HFF-Myc (cell line): ENCODE measurements at places on chromosomes 6 and 20.

- DNase-seq, result no peak
These were observed 14.5 kb downstream of the GMEB2 start for GRCh38 chr20:63612276-63612931.

DNA sequence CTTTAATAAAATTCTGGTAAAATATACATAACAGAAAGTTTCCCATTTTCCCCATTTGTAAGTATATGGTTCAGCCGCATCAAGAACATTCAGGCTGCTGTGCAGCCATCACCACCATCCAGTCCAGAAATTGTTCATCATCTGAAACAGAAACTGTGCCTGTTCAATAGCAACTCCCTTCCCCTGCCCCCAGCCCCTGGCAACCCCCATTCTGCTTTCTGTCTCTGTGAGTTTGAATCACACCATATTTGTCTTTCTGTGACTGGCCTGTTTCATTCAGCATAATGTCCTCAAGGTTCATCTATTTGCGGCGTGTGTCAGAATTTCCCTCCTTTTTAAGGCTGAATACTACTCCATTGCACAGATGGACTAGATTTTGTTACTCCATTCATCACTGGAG lies 19.1 kb downstream of the VSTM2L start:
- no peak for DNase-seq

DNA sequence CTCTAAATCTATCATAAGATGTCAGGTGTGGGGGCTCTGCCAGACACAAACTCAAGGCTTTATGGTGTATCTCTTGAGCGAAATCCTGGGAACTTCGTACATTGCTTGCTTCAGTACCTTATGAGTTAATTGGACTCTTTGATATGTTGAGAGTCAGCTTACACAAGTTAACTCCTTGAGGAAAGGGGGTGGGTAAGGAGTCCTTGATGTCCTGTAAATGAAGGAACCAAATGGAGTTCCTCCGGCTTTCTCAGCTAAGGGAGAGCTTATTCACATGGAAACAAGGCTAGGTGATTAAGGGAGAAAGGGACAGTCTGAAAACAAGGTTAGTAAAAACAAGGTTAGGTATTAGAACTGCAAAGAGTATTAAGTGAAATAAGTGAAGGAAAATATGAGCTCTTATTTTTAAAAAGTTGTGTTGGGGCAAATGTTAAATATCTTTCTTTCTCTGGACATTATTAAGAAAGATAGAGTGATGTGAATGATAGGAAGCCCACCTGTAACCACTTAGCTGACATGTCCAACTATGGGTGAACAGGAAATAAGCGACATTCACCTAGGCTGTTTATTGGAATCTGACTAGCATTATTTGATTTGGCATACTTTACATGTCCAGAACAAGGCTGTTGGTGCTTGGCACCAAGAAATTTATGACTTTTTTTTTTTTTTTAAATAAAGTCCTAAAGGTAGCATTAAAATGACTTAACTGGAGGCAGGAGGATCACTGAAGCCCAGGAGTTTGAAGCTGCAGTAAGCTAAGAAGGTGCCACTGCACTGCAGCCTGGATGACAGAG lies 26.5 kb downstream of the GTF2H5 start:
- no peak for DNase-seq

- DNase-seq, result no peak
These were observed 223.9 kb downstream of the LY86 start for GRCh38 chr6:6812427-6812826.

GRCh38 chr20:44835116-44835515 lies 24.8 kb upstream of the RIMS4 start:
- DNase-seq, result no peak

DNA sequence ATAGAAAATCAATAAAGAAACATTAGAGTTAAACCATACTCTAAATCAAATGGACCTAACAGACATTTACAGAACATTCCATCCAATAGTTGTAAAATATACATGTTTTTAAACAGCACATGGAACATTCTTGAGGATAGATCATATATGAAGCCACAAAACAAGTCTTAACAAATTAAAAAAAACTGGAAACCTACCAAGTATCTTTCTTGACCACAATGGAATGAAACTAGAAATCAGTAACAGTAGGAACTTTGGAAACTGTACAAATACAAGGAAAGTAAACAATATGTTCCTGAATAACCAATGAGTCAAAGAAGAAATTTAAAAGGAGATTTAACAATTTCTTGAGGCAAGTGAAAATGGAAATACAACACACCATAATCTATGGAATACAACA lies 91.2 kb upstream of the GLP1R start:
- DNase-seq, result no peak

DNA sequence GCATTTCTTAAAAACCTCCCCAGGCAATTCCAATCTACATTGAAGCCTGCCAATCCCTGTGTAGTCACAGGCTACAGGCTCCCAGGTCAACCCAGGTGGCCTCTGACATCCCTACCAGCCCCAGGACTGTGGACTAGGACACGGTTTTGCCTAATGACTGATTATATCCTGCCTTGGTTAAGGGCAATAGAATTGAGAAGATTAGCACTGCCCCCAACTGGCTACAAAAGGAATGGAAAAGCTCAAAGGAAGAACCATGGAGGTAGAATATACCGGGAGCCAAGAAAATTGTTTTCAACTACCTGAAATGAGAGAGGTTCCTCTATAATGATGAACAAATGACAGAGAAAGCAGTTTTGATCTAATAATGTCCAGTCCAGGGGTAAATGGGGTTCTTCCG lies 421.1 kb upstream of the AGPAT4 start:
- peak; percentile 3 for DNase-seq

DNA sequence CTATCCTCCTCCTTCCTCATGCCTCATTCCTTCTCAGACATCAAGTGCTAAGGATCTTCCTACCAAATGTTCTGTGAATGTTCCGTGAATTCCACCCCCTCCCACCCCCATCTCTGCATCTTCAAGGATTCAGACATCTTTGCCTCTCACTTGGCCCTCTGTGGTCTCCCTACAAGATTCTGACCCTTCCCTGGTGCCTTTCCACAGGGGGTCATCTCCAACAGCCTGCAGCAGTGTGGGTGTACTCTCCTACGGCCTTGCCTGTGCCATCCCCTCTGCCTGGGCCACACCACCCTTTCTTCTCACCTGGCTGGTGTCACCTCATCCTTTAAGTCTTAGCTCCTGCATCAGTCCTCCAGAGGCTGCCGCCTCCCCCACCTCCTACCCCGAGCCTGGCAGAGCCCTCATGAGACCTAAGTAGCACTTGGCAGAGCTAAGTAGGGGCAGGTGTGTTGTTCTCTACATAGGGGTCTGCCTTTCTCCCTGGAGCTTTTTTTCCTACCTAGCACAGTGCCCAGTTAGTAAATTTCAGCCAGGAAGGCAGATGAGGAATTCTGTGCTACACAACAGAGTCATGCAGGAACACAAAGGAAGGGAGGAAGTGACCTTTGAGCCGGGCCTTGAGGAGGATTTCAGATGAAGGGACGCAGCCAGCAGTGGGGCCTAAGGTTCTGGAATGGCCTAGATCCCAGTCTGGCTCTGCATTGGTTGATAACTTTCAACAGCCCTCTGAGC lies 43.1 kb downstream of the TM9SF4 start:
- DNase-seq, result no peak

- no peak for DNase-seq
These were observed 148.2 kb downstream of the BCKDHB start for GRCh38 chr6:80254716-80255115.

- no peak for DNase-seq
These were observed 23.0 kb upstream of the AKAP12 start for GRCh38 chr6:151216804-151217203.

DNA sequence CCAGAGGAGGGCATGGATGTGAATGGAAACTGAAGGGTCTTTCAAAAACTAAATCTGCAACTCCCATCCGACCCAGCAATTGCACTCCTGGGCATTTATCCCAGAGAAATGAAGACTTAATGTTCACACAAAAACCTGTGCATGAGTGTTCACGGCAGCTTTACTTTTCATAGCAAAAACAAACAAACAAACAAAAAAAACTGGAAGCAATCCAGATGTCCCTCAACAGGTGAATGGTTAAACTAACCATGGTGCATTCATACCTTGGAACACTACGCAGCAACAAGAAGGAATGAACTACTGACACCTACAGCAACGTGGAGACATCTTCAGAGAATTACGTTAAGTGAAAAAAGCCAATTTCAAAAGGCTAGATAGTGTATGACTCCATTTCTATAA lies 32.2 kb downstream of the PMEPA1 start:
- DNase-seq, result no peak

GRCh38 chr6:71476872-71477271 lies 188.3 kb downstream of the OGFRL1 start:
- DNase-seq, result no peak

GRCh38 chr6:73388800-73389512 lies 5.7 kb upstream of the DDX43 start:
- peak; percentile 30 for DNase-seq

DNA sequence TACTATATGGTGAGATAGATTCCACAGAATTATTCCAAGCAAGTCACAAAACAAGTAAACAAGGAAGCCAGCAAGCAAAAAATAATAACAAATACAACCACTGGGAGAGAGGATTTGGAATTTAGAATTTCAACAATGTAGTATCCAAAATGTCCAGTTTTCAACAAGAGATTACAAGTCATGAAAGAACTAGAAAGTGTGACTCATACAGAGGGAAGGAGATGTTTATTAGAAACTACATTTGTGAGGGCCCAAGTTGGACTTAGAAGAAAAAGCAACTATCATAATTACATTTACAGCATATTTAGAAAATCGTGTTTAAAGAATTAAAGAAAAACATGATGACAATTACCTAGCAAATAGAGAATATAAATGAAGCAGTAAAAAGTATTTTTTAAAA lies 494.6 kb upstream of the ID4 start:
- no peak for DNase-seq

DNA sequence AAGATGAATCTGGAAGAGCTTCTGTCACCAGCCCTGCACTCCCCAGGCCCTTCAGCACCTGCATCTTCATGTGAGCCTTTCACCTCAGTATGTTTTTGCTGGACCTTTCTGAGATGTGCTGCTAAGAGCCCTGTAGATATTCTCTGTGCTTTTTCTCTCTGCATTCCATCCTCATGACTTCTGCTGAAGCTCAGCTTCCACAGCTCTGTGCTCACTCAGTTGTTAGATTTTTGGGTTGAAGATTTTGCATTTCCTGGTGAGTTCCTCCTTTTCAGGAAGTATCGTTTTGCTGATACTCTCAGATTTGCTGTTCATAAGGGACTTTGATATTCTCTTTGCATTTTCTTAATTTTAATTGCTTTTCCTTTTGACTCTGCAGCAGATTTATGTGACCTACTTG lies 18.3 kb downstream of the KIAA1586 start:
- no peak for DNase-seq

GRCh38 chr20:41029150-41029901 lies 704 bp downstream of the TOP1 start:
- no peak for DNase-seq

- no peak for DNase-seq
These were observed 46.1 kb downstream of the RALGAPA2 start for GRCh38 chr20:20666359-20666758.

DNA sequence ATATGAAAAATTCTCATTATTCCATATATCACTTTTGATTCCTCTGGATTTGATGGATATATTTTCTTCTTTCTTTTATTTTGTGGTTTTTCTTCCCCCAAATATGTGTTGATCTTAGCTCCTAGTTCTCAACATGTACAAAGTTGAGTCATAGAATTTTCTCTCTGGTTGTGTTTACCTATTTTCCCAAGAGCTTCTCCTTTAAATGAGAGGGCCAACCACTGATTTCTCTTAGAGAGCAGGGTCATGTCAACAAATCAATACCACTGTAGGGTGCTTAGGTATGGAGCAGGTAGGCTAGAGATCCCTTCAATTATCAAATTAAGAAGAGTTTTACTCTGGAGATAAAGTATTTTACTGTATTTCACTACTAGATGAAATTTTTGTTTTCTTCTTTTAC lies 145.7 kb downstream of the BMP5 start:
- no peak for DNase-seq

- DNase-seq, result no peak
These were observed 91.9 kb upstream of the CLDN20 start for GRCh38 chr6:155171747-155172449.

DNA sequence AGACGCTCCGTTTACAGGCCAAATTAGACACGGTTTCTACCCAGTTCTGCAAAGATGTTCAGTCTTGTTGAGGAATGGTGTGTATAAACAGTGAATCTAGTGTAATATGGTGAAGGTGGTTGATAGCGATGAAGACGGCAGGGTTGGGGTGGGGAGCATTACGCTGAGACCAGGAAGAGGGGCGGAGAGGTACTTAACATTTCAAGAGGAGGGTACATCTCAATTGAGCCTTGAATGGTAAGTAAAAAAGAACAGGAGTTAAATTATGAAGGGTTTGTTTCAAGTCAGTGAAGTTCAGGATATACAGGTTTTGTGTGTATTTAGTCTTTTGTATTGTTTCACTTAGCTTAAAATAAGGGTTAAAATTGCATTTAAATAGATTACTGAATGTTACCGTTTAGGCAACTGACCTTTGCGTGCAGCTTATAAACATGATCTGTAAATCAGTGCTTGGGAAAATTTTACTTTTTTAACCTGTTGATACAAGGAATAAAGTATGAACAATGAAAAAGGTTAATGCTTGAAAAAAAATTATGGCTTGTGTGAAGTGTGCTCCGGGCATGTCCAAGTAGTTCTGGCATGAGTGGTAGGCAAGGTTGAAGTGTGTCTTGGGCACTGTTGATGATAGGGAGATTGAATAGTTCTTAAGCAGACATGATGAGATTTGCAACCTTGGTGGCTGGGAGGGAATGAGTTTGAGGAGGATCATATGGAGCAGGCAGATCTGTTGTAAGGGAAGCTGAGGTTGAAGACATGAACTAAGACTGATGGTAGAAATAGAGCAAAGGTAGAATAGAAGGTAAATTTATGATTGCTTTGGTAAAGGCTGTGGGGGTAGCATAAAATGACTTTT lies 842 bp downstream of the POLR1C start:
- no peak for DNase-seq

DNA sequence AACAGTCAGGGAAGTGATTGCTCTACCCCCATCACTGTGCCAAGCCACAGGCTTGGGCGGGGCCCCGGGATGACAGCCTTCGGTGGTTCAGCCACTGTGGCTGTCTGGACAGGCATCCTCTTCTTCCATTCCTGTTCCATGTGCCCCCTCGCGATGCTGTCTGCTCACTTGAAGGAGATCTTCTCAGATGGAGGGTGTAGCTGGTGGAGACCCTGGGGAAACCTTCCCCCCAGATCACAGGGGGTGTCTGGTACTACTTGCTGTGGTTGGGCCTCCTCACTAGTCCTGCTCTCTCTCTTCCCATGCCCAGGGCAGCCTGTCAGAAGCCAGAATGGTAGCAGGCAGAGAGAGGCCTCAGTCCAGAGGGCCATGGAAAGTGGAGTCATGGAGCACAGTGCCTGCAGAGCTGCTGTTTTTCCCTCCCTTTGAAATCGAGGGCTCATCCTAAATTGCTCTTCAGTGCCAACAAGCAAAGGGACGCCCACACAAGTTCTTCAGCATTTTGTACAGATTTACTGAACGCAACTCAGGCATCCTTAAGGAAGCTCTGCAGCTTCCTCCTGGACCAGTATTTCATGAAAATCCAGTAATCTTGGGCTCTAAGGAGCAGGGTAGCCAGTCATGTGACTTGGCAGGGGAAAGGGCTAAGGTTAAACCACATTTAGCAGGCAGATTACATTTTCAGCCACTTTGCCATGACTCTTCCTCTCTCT lies 326.6 kb downstream of the ZFAND3 start:
- no peak for DNase-seq
